Caco-2 (cell line): ENCODE measurements at places on chromosomes 16 and 17. TPM values are rescaled to one million over a fixed set of nuclear protein-coding genes. Genes with fewer than 3 reads are reported as not detected.

DNA sequence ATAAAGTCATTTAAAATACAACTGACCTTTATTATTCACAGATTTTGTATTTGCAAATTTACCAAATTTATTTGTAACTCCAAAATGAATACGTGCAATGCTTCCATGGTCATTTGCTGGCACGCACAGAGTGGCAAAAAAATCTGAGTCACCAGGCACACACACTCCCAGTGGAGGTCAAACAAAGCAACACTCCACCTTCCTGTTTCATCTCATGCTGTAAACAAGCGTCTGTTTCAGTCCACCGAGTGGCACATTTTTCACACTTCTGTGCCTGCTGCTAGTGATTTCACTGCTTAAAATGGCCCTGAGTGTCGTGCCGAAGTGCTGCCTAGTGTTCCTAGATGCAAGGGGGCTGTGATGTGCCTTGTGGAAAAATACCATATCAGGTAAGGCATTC, 17.8 kb upstream of the ITGAE start:
- H3K27me3 ChIP-seq: no peaks in the 10 kb centered on the region
- no peak overlapping the region for H3K4me3 ChIP-seq
- H3K4me1 ChIP-seq: no peaks in the 10 kb centered on the region
- no peak overlapping the region for H3K27ac ChIP-seq
- DNase-seq: no peak

GRCh38 chr17:58693751-58694150, 1.3 kb downstream of the RAD51C start:
- no peaks in the 10 kb centered on the region for H3K36me3 ChIP-seq
- peak overlapping the region; percentile 86 for H3K27ac ChIP-seq
- H3K4me1 ChIP-seq: peaks cover 10% of the 10 kb centered on the region

DNA sequence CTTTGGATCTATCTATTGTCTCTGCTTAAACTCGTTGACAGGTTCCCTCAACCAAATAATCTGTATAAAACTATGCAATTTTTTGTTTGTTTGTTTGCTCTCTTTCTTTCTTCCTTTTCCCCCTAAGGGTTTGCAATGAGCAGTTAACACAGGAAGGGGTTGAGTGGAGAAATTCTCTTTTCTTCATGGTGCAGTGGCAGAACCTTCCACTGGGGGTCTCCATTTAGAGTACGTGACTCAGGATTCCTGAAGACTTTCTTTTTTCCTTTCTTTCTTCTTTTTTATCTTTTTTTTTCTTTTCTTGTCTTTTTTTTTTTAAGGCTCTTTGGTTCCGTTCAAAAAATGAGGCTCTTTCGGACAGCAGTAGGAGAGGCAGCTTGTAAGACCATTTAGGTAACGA, 19.5 kb upstream of the RBFOX1 start:
- H3K4me1 ChIP-seq: no peaks in the 10 kb centered on the region
- no peak overlapping the region for H3K4me3 ChIP-seq
- no peak for DNase-seq
- no peaks in the 10 kb centered on the region for H3K36me3 ChIP-seq
- H3K27me3 ChIP-seq: no peaks in the 10 kb centered on the region

The JPH3 gene
- total RNA-seq: 3.5 and 4.8 TPM in 2 replicates

The CCL18 gene
- not detected in 2 replicates for total RNA-seq

DNA sequence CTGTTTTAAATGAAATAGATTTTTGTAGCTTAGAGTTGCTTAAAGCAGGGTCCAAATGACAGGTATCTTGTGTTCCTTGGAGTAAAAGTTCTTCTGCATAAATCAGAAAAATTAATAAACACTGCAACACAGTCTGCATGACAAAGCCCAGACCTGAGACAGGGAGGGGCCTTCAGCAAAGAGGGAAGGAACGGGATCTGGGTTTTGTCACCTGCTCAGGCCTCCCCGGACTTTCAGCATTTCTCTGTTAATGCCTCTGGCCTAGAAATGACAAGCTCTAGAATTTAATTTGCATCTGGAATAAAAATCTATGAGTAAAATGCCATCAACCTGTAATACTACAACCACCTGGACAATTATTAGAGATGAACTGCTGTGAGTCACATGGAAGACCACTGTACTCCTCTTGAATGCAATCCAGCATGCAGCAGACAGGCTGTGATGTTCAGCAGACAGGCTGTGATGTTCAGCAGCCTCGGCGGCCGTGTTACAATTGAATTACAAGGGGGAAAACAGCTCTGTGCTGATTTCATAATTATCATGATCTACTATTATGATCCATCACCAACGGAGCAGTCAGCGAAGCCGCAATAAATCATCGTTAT, 170.2 kb downstream of the TOX3 start:
- H3K27me3 ChIP-seq: no peaks in the 10 kb centered on the region
- H3K4me3 ChIP-seq: no peak overlapping the region
- H3K4me1 ChIP-seq: no peaks in the 10 kb centered on the region
- H3K27ac ChIP-seq: no peak overlapping the region

- peak overlapping the region; percentile 96 for H3K27ac ChIP-seq
- no peaks in the 10 kb centered on the region for H3K36me3 ChIP-seq
- DNase-seq: no peak
- H3K4me3 ChIP-seq: no peak overlapping the region
- peaks cover 40% of the 10 kb centered on the region for H3K4me1 ChIP-seq
- H3K27me3 ChIP-seq: no peaks in the 10 kb centered on the region
Observed at GRCh38 chr17:78884876-78885667, 17.9 kb downstream of the CEP295NL start.

The SPNS2 gene
- 1.00 TPM in 2 replicates for total RNA-seq

GRCh38 chr16:27816561-27816960, 247.0 kb downstream of the GSG1L start:
- H3K4me1 ChIP-seq: no peaks in the 10 kb centered on the region
- no peak overlapping the region for H3K27ac ChIP-seq
- no peaks in the 10 kb centered on the region for H3K27me3 ChIP-seq
- no peak overlapping the region for H3K4me3 ChIP-seq

DNA sequence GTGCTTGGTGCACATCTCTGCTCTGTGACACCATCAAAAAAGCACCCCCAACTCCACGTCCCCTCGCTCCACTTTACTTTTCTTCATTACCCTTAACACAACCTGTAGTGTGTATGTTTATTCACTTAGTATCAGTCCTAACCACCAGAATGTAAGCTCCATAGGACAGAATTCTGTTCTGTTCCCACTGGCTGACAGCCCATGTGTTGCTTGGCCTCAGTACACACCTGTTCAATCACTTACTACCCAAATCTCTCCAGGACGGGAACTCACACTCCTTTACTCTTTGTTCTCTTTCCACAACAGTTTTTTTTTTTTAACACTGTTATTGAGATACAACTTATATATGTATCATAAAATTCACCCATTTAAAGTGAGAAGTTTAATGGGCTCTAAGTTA, 119.6 kb downstream of the MAF start:
- no peaks in the 10 kb centered on the region for H3K4me1 ChIP-seq
- no peak for DNase-seq
- H3K36me3 ChIP-seq: no peaks in the 10 kb centered on the region
- H3K27ac ChIP-seq: no peak overlapping the region

DNA sequence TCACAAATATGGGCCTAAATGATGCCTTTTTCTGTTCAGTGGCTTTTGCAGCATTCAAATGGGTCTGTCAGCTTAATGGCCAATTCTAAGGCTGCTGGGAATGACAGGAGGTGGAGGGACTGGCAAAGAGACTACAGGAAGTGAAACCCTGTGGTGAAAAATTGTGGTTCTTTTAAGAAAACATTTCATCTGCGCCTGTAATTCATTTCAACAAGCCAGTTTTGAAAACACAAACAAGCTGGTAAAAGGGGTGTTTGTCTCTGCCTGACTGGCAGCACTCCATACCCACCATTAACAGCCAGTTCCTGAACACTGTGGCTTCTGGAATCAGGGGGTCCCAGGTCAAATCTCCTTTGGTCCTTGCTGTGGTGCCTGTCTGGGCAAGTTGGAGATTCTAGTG, 3.6 kb upstream of the KDM8 start:
- H3K27me3 ChIP-seq: no peaks in the 10 kb centered on the region
- H3K36me3 ChIP-seq: no peaks in the 10 kb centered on the region
- no peak overlapping the region for H3K27ac ChIP-seq
- H3K4me1 ChIP-seq: 0 out of 2 replicates have a peak, but pooled peaks cover 13% of the 10 kb centered on the region

DNA sequence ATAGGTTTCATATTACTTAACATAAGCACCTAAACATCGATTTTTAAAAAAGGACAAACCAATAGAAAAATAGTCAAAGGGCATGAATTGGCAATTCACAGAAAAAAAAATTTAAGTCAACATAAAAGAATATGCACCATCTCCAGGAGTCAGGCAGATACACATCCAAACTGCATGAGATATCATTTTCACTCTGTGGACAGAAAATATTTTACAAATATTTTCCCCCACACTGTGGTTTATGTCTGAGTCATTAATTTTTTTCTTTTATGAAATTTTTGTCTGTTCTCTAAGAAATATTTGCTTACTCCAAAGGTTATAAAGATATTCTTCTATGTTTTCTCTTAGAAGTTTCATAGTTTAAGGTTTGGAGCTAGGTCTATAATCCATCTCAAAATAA, 74.4 kb upstream of the DNAH17 start:
- H3K4me3 ChIP-seq: no peak overlapping the region
- no peak for DNase-seq
- no peaks in the 10 kb centered on the region for H3K36me3 ChIP-seq
- no peaks in the 10 kb centered on the region for H3K27me3 ChIP-seq
- H3K4me1 ChIP-seq: peaks cover 5% of the 10 kb centered on the region; the same call in 1 of the 2 replicates
- H3K27ac ChIP-seq: no peak overlapping the region

The ADAMTS18 gene
- 0.29 and 0.65 TPM in 2 replicates for total RNA-seq

The BRICD5 gene
- total RNA-seq: 5.4 and 10.0 TPM in 2 replicates

GRCh38 chr16:79045191-79045590, 555.3 kb downstream of the MAF start:
- no peaks in the 10 kb centered on the region for H3K36me3 ChIP-seq
- H3K4me3 ChIP-seq: no peak overlapping the region
- DNase-seq: no peak
- H3K27ac ChIP-seq: no peak overlapping the region
- no peaks in the 10 kb centered on the region for H3K27me3 ChIP-seq
- no peaks in the 10 kb centered on the region for H3K4me1 ChIP-seq

The TMEM98 gene
- 189 and 229 TPM in 2 replicates for total RNA-seq

DNA sequence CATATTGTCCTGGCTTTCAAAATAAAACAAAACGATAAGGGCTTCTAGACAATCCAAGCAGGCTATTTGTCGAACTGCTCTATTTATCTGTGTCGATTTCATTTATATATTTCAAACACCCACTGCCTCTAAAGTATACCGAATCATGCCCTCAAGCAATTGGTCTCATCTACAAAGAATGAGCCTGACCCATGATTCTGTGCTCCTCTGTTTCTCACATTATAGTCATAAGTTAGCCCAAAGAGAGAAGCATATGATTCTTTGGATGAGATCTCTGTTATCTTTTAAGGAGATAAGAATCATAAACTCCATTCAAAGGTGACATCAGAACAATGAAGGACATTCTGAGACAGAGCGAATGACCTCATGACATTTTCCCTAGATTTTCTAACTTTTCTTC, 191.1 kb downstream of the MAP2K6 start:
- H3K36me3 ChIP-seq: no peaks in the 10 kb centered on the region
- no peak overlapping the region for H3K27ac ChIP-seq
- no peaks in the 10 kb centered on the region for H3K27me3 ChIP-seq
- H3K4me1 ChIP-seq: peaks cover 14% of the 10 kb centered on the region
- no peak overlapping the region for H3K4me3 ChIP-seq
- DNase-seq: no peak

DNA sequence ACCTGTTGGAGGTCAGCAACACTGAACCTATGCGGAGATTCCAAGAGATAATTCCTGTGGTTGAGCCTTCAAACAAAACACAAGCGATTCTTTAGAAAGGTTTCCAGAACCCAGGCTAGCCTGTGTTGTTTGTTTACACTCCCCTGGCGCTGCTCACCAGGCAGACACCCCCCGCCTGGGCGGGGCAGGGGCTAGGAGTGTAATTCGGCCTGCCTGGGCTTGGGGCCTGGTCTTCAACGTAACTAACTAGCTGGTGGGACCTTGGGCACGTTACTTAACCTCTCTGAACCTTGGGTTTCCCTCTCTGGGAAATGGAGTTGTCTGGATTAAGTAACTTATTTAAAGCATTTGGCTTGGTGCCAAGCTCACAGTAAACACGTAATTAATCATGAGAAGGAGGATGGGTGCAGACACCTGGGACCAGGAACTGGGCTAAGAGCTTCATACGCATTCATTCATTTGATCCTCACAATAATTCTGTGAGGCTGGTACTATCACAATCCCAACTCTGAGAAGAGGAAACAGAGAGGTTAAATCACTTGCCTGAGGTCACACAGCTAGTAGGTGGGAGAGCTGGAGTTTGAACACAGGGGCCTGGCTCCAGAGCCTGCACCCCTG, 7.6 kb upstream of the ARHGAP27 start:
- peak; percentile 32 for DNase-seq
- H3K4me3 ChIP-seq: no peak overlapping the region
- peaks cover 5% of the 10 kb centered on the region; the same call in 1 of the 2 replicates for H3K4me1 ChIP-seq
- H3K27me3 ChIP-seq: no peaks in the 10 kb centered on the region
- H3K36me3 ChIP-seq: no peaks in the 10 kb centered on the region
- no peak overlapping the region for H3K27ac ChIP-seq

GRCh38 chr17:11869680-11870394, 127.4 kb downstream of the ZNF18 start:
- DNase-seq: no peak
- H3K4me3 ChIP-seq: no peak overlapping the region
- H3K4me1 ChIP-seq: no peaks in the 10 kb centered on the region
- H3K27me3 ChIP-seq: no peaks in the 10 kb centered on the region

The RNF43 gene
- total RNA-seq: 84.2 and 87.1 TPM in 2 replicates

The SLC22A31 gene
- total RNA-seq: 4.9 and 6.7 TPM in 2 replicates

GRCh38 chr16:1330931-1331711, 2.3 kb upstream of the BAIAP3 start:
- H3K27me3 ChIP-seq: no peaks in the 10 kb centered on the region; the same call in 1 of the 2 replicates
- H3K36me3 ChIP-seq: no peaks in the 10 kb centered on the region
- peaks cover 4% of the 10 kb centered on the region; the same call in 1 of the 2 replicates for H3K4me1 ChIP-seq
- DNase-seq: no peak

GRCh38 chr17:75088465-75089417, 987 bp downstream of the SLC16A5 start:
- H3K27ac ChIP-seq: peak overlapping the region; percentile 92
- no peaks in the 10 kb centered on the region for H3K27me3 ChIP-seq
- no peak for DNase-seq
- H3K36me3 ChIP-seq: no peaks in the 10 kb centered on the region; the same call in 1 of the 2 replicates

The RAB26 gene
- total RNA-seq: 1.0 and 1.2 TPM in 2 replicates

DNA sequence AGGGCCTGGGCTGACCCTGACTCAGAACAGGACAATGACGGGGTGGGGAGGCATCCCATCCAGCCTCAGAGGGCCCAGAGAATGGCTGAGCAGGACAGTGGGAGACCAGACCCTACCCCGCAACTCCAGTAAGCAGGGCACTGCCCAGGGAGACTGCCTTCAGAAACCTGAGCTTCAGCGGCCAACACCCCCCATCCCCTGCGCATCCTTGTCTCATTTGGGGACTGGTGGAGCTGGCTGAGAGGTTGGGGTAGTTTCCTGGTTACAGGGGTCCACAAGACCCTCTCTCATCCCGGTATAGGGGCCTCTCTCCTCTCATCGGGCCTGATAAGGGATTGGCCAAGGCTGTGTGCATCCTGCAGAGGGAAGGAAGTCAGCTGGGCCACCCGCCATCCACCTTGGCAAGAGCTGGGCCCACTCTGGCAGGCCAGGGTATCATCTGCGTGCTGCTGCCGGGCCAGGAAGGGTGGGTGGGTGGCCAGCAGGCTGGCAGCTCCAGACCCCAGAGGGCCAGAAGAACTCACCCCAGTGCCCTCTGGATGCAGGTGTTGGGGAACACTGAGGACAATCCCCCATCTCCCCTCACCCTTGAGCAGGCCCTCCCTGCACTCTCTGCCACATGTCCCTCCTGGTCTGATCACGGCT, 229.1 kb downstream of the KATNIP start:
- H3K27ac ChIP-seq: no peak overlapping the region
- no peak for DNase-seq
- no peaks in the 10 kb centered on the region for H3K36me3 ChIP-seq
- H3K4me1 ChIP-seq: no peaks in the 10 kb centered on the region
- no peak overlapping the region for H3K4me3 ChIP-seq

GRCh38 chr16:57997176-57997527, 3.3 kb downstream of the ZNF319 start:
- no peaks in the 10 kb centered on the region for H3K36me3 ChIP-seq
- no peak for DNase-seq
- H3K27ac ChIP-seq: no peak overlapping the region
- H3K27me3 ChIP-seq: no peaks in the 10 kb centered on the region
- no peak overlapping the region for H3K4me3 ChIP-seq
